ENCODE measurements at places on chromosomes 3 and 15. TPM values are rescaled to one million over a fixed set of nuclear protein-coding genes. Genes with fewer than 3 reads are reported as not detected.

The GOLGA8M gene
- total RNA-seq = 7.1 TPM

GRCh38 chr3:102090721-102091045 is 241.4 kb downstream of the NFKBIZ start:
- no peak overlapping the region for H3K27ac ChIP-seq
- H3K4me3 ChIP-seq = no peak overlapping the region
- no peaks in the 10 kb centered on the region for H3K27me3 ChIP-seq

DNA sequence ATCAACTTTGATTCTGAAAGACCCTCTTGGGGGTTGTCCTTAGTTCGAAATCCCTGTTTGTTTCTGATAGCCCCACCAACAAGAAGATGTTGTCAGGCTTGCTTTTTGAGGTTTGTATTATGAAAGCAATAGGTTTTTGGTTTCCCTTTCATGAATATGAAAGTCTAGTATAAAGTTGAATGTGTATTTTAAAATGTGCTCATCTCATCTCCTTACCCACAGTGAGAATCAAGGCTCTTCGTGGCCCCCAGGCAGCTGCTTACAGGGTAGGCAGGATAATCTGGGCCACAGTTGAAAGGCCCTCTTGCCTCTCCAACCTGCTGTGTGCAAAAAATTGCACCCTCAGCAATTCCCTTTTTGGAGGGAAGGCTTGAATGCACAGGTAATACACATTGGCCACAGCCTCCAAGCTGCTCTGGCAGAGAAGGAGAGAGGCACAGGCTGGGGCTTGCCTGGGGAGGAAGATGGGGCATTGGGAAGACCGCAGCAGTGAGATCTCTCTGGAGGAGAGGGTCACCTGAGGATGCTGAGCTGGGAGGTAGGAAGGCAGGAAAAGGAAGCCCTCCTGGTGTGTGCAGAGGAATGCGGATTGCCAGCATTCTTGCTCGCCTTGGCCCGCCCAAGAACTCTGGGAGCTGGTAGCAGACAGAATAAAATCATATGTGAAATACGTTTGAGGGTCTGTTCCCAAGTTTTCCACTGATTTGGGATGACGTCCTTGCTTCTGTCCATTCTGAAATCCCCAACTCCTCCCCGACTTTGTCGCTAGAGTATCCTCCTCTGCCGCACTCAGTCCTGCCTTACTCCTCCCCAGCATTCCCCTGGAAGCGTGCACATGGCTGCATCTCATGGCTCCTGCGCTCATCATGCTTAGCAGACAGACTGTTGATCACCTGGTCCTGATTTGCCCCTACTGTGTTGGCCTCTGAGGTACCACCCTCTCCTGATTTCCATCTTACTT is 196.4 kb downstream of the RPLP1 start:
- no peak overlapping the region for H3K4me3 ChIP-seq
- no peak overlapping the region for H3K27ac ChIP-seq
- peaks cover 38% of the 10 kb centered on the region for H3K27me3 ChIP-seq
- H3K36me3 ChIP-seq = peaks cover 3% of the 10 kb centered on the region
- DNase-seq = no peak
- peaks cover 31% of the 10 kb centered on the region for H3K4me1 ChIP-seq

- no peak for DNase-seq
- H3K27ac ChIP-seq = no peak overlapping the region
- H3K27me3 ChIP-seq = no peaks in the 10 kb centered on the region
- no peaks in the 10 kb centered on the region for H3K36me3 ChIP-seq
- no peaks in the 10 kb centered on the region for H3K4me1 ChIP-seq
These were observed 337.8 kb downstream of the LRRC3B start for GRCh38 chr3:26960382-26960781.

DNA sequence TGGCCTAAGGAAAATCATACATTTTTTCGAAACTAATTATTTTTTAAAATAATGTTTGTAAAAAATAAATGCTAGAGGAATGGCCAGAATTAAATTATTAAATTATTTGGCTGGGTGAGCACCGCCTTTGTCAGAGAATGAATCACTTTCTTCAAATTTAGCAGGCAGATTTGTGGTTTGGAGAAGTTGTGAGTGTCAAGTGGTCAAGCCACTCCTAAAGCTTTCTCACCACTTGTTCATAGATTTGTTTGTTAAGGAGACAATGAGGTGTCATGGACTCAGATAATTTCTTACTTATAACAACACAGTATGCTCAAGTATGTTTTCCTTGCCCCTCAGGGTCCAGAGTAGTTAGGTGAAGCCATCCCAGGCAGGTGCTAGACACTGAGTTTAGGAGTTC is 196.2 kb downstream of the TUSC7 start:
- no peaks in the 10 kb centered on the region for H3K27me3 ChIP-seq
- no peak overlapping the region for H3K4me3 ChIP-seq
- DNase-seq = no peak
- H3K27ac ChIP-seq = no peak overlapping the region
- H3K4me1 ChIP-seq = no peaks in the 10 kb centered on the region

DNA sequence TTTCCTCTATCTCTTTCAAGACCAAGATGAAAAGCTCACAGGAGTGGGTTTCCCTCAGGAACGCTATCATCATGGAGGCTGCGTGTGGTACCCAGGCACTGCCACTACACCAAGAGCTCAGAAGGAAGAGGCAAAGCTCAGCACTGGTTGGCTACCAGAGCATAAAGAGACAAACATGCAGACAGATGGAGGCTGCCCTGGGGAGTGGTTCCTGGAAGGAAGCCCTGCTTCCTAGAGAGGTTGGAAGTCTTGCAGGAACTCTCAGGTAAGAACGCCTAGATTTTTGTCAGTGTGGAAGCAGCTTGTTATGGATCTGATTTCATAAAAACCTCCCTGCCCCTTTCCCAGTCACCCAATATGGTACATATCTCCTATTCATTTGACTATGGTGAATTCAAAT is 49.9 kb upstream of the ADCY5 start:
- peaks cover 4% of the 10 kb centered on the region for H3K36me3 ChIP-seq
- no peak for DNase-seq
- no peak overlapping the region for H3K27ac ChIP-seq
- no peaks in the 10 kb centered on the region for H3K27me3 ChIP-seq
- H3K4me3 ChIP-seq = no peak overlapping the region

DNA sequence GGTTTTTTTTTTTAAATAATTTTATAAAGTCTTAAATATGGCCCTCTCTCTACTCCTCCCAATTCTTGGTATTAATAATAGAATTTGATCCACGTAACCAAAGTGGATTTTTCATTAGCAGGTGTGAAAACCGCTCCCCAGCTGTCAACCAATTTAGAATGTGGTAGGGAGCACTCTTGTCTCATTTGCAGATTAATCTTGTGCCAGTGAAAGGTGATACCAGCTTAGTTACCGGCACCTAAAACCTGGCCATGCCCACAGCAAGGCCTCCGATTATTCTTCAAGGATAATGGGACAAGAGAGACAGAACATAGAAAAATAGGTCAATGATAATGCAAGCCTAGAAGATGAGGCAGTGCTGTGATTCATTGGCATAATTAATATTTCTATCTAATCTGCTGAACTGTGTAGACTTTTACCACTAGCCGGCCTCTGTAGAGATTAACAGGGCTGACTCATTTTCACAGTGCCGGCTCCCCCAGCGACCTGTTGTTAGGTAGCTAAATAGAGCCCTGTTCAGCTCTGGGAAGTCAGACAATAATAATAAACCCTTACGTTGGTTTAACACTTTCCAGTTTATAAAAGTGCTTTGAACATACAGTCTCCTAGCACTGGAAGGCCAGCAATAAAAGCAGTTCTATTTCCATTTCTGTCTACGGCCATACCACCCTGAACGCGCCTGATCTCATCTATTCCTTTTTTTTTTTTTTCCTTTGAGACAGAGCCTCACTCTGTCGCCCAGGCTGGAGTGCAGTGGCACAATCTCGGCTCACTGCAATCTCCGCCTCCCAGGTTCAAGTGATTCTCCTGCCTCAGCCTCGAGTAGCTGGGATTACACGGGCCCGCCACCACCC is 102.9 kb downstream of the SHQ1 start:
- H3K36me3 ChIP-seq = peaks cover 21% of the 10 kb centered on the region
- DNase-seq = no peak
- peaks cover 22% of the 10 kb centered on the region for H3K4me1 ChIP-seq
- H3K27me3 ChIP-seq = no peaks in the 10 kb centered on the region
- no peak overlapping the region for H3K27ac ChIP-seq
